A172 (cell line): ENCODE measurements at places on chromosomes 1 and 21. TPM values are rescaled to one million over a fixed set of nuclear protein-coding genes. Genes with fewer than 3 reads are reported as not detected.
A peak's percentile ranks its signal among the peaks of the same experiment; 100 is the strongest.

ARHGAP29 gene
- total RNA-seq: 14.1 and 15.4 TPM in 2 replicates

- DNase-seq: no peak
These were observed 12.9 kb downstream of the STX12 start for GRCh38 chr1:27785781-27786455.

DNA sequence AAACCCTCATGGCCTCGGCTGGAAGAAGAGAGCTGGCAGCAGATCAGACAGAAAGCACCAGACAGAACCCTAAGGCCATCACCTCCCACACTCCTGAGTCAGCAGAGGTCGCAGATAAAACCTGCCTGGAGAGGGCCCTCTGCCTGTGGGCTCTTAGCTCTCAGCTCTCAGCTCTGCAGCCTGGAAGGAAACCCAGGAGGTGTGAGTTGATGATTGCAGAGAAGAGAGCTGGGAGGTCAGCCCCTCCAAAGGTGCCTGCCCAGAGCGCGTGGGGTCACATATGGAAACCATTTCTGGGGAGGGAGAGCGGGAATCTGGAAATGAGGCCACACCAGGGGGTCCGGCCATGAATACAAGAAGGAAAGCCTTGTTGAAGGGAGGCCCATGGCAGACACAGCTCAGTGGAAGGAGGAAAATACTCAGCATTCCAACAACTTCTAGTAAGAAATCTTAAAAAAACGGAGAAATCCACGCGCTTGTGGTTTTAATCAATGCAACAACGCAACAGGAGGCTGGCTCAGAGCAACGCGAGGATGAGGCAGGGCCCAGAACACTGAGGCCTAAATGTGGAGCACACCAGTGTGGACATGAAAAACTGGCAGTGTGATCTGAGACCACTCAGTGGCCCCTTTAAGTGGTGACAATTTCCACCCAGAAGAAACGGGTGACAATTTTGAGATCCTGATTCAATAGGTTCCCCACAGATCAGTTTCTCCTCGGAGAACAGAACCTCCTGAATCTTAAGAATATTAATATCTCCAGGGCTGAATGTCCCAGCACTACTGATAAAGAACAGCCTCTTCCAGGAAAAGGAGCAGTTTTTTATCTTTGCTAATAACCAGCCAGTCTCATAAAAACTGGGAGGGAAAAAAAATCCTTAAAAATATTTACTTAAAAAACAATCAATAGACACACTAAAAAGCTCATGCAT is 45.7 kb downstream of the PSMG1 start:
- peak; percentile 31 for DNase-seq

- DNase-seq: no peak
These were observed 317.2 kb upstream of the NFIA start for GRCh38 chr1:60765204-60765603.

DNA sequence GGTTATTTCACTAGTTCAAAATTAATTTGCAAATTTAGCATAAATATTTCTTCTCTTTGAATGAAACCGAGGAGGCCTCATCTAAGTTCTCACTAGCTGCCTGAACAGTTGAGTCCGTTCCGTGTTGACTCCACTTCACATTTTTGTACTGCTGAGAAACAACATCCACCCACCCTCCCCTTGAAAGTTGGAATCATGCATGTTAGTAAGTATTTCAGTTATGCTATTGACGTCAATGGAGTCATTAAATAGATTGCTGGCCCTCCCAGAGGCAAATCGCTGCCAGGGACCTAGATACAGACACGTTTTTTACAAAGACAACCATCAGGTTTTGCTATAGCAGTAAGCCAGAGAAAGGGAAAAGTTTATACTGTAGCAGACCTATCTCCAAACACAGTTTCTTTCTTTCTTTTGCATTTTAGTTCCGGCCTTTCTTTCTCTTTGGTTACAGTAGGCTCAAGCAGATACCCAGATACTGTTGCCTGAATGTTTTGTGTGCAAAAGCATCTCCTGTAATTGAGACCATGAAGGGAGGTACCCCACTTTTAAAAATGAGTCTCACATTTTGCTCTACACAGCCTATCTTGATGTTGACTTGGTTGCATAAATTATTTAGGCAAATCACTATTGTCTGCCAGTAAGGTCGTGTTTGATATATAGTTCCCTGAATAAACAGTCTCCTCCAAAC is 262.6 kb upstream of the SGIP1 start:
- DNase-seq: peak; percentile 84

- DNase-seq: no peak
These were observed 50.7 kb downstream of the KLHDC7A start for GRCh38 chr1:18531503-18531845.

GRCh38 chr1:154403261-154403943 is 1.7 kb upstream of the IL6R start:
- DNase-seq: no peak

- DNase-seq: no peak
These were observed 186.9 kb downstream of the VPS13D start for GRCh38 chr1:12416744-12417143.

DNA sequence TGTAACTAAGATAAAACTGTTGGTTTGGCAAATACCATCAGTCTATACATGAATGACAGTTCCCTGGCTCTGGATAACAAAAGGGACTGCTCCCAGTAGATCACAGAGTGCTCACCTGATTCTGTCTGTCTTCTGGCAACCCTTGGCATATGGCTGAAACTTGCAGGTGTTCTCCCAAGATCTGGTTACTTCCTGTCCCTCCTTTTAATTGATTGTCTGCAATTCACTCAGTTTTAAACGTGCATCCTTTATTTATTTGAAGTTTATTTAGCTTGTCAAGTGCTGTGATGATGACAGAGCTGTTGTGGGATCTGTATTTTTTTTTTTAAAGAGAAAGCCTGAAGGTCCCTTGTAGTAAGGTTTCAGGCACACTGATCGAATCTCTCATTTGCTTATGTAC is 3.4 kb downstream of the KCNA3 start:
- DNase-seq: no peak

HIVEP3 gene
- total RNA-seq: 5.1 and 7.9 TPM in 2 replicates

GRCh38 chr1:215507119-215507518 is 60.0 kb upstream of the KCTD3 start:
- DNase-seq: peak; percentile 23

DNA sequence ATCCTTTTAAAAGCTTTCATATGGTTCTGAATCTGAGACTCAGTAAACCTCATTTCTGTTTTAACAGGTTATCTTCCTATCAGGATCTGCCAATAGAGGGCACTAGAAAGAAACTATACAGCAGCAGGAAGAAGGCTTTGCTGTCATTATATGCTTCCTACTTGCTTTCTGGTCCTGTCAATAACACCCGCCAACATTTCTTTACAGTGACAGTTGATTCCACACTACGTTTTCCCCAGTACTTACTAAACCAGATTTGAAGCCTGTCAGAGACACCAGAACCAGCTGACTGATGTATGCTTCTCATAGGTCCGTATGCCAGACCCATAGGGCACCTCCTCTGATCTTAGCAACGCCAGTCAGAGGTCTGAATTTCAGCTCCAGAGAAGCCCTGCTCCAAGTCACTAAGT is 341.0 kb upstream of the NEGR1 start:
- peak; percentile 14 for DNase-seq

GRCh38 chr1:230273141-230273710 is 152.9 kb downstream of the PGBD5 start:
- DNase-seq: no peak

DNA sequence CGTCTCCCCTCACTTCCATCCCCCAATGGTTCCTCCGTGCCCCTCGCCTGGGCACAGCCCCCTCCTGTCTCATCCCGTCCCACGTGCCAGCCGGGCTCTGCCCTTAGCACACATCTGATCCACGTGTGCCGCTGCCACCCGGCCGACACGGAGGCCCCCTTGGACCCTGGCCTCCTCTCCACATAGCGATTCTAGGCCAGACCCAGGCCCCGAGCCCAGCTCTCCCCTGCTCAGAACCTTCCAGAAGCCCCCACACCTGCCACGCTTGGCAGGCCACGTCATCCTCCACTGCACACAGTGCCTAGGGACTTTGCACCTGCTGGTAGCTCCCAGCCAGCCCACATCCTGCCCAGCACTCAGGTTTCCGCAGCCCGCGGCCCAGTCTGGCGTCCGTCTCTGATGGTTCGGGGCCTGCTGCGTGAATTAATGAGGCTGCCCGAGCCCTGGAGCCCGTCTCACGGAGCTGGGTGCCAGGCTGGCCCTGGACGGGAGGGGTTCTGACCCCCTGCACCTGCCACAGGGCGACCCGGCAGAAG is 20.1 kb downstream of the PLCH2 start:
- DNase-seq: no peak

- no peak for DNase-seq
These were observed 12.6 kb downstream of the C1orf162 start for GRCh38 chr1:111486431-111486830.

DNA sequence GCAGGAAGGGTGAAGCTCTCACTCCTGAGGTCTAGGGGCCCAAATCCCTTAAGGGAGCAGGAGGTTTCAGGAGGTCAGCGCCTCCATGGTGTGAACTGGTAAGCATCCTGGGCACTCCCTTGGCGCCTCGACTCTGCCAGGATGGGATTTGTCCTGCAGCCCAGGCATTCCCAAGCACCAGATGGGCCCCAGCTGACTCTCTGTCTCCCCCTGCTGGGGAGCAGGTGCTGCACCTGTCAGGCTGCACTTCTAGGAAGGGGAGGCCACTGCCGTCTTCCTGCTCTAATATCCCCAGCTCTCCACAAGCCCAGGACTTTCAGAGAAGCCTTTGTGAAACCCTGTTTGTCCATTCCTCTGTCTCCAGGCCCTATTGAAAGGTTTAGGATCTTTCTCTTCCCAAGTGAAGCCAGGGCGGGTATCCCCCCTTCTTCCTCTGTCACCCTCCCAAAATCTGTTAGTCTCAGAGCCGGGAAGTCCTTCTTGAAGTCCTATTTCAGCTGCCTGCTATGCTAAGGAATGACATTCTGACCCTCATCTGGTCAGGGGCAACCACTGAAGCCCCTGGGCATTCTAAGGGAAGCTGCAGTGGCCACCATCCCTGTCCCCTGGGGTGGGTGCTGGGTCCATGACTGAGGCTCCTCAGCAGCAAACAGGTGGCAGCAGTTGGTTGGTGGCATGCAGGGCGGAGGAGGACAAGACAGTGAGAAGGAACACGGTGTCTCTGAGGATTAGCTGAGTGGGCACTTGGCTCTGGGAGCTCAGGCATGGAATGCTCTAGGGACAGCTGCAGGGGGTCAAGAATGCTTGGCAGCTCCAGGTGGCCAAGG is 3.2 kb downstream of the MYBPH start:
- peak; percentile 74 for DNase-seq

- peak; percentile 56 for DNase-seq
These were observed 35.7 kb upstream of the VAV3 start for GRCh38 chr1:108000620-108001111.

GRCh38 chr1:64632936-64633335 is 111.9 kb upstream of the RAVER2 start:
- DNase-seq: no peak

GRCh38 chr1:154584267-154584994 is 16.9 kb downstream of the CHRNB2 start:
- DNase-seq: no peak

PCP4 gene
- 0.67 TPM in 1 of 2 replicates, not detected in the other for total RNA-seq

UBL4B gene
- 0.83 TPM in 1 of 2 replicates, not detected in the other for total RNA-seq

NFASC gene
- 19.8 and 33.3 TPM in 2 replicates for total RNA-seq

SELP gene
- total RNA-seq: not detected in 2 replicates

DNA sequence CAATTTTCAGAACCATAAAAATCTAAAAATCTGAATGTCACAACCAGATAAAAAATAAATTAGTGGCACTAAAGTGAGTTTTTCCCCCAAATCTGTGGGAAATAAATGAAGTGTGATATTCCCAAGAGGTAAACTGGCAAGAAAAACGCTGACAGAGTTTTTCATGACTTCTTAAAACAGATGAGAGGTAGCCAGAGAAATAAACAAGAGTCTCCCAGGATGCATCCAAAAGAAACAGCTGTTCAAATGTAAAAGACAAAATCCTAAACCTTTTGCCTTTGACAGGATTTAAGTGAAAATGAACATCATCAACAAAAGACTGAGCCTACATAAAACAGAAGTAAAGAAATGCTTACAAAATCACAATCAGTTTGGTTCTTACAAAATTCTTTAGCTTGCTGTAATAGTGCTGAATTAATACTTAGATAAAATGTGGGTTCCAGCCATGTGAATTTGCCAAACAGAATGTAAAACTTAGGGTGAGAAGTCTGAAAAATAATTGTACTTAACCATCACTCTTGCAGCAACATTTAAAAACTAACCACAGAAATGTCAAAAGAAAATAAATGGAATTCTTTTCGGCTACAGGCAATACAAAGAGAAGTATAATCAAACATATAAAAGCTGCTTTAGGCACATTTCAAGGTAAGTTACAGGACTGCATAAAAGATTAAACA is 133.6 kb downstream of the EIF4G3 start:
- DNase-seq: peak; percentile 9

DNA sequence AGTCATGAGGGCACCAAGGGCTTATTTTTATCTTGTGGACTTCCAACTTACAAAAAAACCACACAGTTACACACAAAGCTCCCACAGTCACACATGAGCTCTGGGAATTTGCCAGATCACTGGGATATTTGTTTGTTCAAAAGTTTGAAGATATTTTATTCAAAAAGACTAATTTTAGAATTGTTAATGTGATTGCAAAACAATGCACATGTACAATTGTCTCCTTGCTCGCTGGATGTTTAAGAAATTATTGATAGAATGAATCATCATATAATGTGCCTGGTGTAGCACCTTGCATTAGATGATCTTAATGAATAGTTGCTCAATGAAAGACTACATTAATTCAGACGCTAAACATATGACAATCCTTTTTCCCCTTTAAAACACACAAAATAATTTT is 570.3 kb downstream of the LMO4 start:
- DNase-seq: no peak

GPR25 gene
- total RNA-seq: not detected in 2 replicates

DNA sequence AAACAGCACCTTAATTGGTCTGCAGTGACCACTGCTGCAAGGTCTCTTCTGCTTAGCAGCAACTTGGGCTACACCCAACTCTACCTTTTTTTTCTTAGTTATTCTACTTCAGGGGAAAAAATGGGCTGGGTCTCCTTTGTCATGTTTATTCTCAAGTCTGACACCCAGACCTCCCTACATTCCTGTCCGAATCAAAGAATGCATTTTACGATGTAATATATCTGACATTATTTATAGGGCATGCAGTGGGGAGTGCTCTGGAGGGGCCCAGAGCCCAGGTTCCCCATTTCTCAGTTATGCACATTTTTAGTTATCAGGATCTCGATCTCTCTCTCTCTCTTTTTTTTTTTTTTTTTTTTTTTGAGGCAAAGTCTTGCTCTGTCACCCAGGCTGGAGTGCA is 50.5 kb downstream of the OPTC start:
- no peak for DNase-seq
